ENCODE measurements at places on chromosomes 2 and 18. TPM values are rescaled to one million over a fixed set of nuclear protein-coding genes. Genes with fewer than 3 reads are reported as not detected.

ANKRD30BL gene
- not detected for total RNA-seq

LONRF2 gene
- total RNA-seq = not detected

BMP10 gene
- not detected for total RNA-seq

MPP4 gene
- 0.13 TPM for total RNA-seq

CLEC4F gene
- 0.23 TPM for total RNA-seq

MAP3K19 gene
- not detected for total RNA-seq

FLACC1 gene
- 1.1 TPM for total RNA-seq

CD207 gene
- total RNA-seq = 0.74 TPM

MC4R gene
- not detected for total RNA-seq

LRRFIP1 gene
- total RNA-seq = 105 TPM

SIX3 gene
- not detected for total RNA-seq

REG1B gene
- not detected for total RNA-seq

HAAO gene
- total RNA-seq = 6.0 TPM

DLX2 gene
- 0.28 TPM for total RNA-seq

GAREM2 gene
- total RNA-seq = 4.6 TPM

COLEC11 gene
- total RNA-seq = 2.3 TPM

CEP192 gene
- total RNA-seq = 23.2 TPM

MAL gene
- total RNA-seq = not detected

SLC4A5 gene
- 4.2 TPM for total RNA-seq

CXCR1 gene
- total RNA-seq = not detected

ERLEC1 gene
- 31.0 TPM for total RNA-seq

ACMSD gene
- not detected for total RNA-seq

ALPI gene
- not detected for total RNA-seq

GKN1 gene
- not detected for total RNA-seq

SRD5A2 gene
- total RNA-seq = 0.64 TPM

IL36B gene
- total RNA-seq = not detected

RPRM gene
- total RNA-seq = 6.4 TPM

SERPINB2 gene
- total RNA-seq = not detected

PID1 gene
- total RNA-seq = not detected

WDR35 gene
- total RNA-seq = 10.3 TPM

G6PC2 gene
- not detected for total RNA-seq

CDH2 gene
- 162 TPM for total RNA-seq

ANKRD30B gene
- total RNA-seq = not detected

HRH4 gene
- not detected for total RNA-seq

CMPK2 gene
- 0.49 TPM for total RNA-seq

MSTN gene
- total RNA-seq = 0.13 TPM

VWA3B gene
- total RNA-seq = not detected

TDRD15 gene
- total RNA-seq = 0.05 TPM

ARHGAP15 gene
- not detected for total RNA-seq

INPP4A gene
- 26.8 TPM for total RNA-seq

SLC16A14 gene
- 0.18 TPM for total RNA-seq

CPLX4 gene
- total RNA-seq = not detected

TLX2 gene
- total RNA-seq = not detected

SLC9A2 gene
- 0.05 TPM for total RNA-seq

FNDC4 gene
- 26.4 TPM for total RNA-seq

RTP5 gene
- total RNA-seq = not detected

IL1F10 gene
- total RNA-seq = not detected

RNF125 gene
- total RNA-seq = 5.2 TPM

TUBB8B gene
- 1.4 TPM for total RNA-seq

IHH gene
- not detected for total RNA-seq

TBR1 gene
- total RNA-seq = 0.08 TPM

KLHL14 gene
- 1.3 TPM for total RNA-seq

CAVIN2 gene
- total RNA-seq = 4.4 TPM

NOSTRIN gene
- total RNA-seq = not detected

All from endothelial cell (in vitro differentiated cells).